ENCODE measurements at places on chromosomes 5 and 9.

- no peak for DNase-seq
Measured at GRCh38 chr5:74294231-74294705, 346.3 kb downstream of the ENC1 start.

DNA sequence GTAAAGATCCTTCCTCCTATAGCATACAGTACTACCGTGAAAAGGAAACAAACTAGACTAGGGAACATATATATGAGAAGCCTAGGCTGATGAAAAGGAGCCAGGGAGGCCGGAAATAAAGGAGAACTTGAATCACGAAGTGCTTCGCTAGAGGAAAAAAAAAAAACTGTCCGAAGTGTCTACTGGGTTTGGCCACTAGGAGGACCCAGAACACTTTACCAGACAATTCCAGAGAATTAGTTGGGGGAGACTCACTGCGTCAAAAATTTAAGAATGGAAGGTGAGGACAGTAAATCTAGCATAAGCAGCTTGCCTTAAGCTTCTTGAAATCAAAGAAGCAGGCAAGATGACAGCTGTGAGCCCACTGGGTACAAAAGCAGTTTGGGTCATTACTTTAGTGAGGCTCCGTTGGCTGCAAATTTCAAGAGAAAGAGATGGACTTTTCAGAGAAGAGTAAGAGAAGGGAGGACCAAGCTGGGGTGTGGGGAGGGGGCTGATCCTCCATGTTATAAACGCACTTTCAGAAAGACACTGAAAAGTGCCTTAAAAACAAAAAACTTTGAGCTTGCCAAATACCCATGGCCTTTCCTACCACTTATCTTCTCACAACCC, 47.4 kb downstream of the P4HA2 start:
- no peak for DNase-seq

- no peak for DNase-seq
Measured at GRCh38 chr5:103259705-103260355, 1.3 kb downstream of the MACIR start.

- no peak for DNase-seq
Measured at GRCh38 chr9:110072597-110073355, 135.2 kb downstream of the C9orf152 start.

DNA sequence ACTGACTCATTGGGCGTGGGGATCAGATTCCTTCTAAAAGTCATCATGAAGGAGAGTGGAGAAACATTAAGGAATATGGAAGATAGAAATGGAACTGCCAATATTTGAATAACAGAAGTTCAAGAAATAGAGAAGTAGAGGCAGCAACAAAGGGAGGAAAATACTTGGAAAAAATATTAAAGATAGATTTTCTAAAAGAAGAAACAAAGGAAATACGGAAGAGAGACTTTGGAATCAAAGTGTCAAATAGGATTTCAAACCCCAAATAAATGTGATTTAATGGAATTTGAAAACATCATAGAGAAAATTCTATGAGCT, 605.1 kb upstream of the KLF4 start:
- no peak for DNase-seq

DNA sequence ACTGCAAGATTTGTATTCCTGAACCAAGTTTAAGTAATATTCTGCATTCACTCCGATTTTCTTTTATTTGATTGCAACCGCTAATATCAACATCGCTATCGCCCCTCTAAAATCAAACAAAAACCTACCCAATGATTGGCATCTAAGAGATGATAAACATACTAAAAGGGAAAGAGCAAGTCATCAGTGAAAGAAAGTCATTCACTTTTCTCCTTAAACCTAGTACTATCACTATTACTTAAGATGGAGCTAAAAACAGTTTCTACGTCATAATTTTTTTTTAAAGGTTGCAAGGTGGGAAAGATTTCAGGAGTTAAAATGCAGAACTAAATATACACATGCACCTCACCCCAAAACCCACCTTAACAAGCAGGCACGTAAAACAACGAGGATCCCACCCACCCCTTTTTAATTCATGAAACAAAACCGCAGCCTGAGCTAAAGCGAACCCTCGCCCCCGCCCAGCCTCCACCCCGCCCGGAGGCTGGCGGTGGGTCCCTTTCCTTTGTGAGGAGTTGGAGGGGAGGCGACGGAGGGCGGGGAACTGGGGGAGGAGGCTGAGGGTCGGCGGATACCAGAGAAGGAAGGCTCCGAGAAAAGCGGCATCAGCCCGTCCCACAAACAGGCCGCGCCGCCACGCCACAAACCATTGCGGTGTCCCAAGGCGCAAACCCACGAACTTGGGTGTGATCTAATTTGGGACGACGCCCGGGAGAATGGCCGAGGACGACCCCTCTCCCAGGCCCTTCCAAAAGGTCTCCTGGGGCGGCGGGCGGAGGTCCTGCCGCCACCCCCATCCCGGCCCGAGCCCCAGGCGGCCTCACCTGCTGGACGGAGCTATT, 861 bp downstream of the UBQLN1 start:
- peak; percentile 63 for DNase-seq

GRCh38 chr5:176647843-176648473, 674 bp downstream of the TSPAN17 start:
- no peak for DNase-seq

- DNase-seq = no peak
Measured at GRCh38 chr5:172878933-172879752, 45.1 kb downstream of the ERGIC1 start.

- DNase-seq = no peak
Measured at GRCh38 chr5:174454464-174454863, 269.9 kb upstream of the MSX2 start.

DNA sequence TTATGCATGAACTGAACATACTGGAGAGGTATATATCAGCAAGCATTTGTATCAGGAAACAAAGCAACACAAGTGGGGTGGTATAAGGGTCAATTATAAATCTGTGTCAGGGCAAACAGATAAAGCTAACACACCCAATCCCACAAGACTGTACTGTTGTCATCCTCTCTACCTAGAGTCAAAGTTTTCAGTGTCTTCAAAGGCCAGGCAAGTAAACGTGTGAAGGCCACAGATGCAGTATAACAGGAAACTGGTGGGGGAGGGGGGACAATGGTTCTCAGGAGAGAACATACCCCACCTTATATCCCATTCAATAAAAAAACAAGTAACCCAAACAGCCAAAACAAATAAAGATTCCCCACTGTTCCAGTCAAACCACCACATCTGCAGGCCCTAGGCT, 22.1 kb downstream of the ELP1 start:
- no peak for DNase-seq

- DNase-seq = no peak
Measured at GRCh38 chr5:170597109-170597751, 93.4 kb downstream of the KCNIP1 start.

- no peak for DNase-seq
Measured at GRCh38 chr5:150665044-150665443, 4.0 kb downstream of the MYOZ3 start.

GRCh38 chr9:72333197-72333596, 31.8 kb downstream of the ZFAND5 start:
- no peak for DNase-seq

GRCh38 chr9:33277484-33277883, 12.6 kb downstream of the CHMP5 start:
- no peak for DNase-seq

DNA sequence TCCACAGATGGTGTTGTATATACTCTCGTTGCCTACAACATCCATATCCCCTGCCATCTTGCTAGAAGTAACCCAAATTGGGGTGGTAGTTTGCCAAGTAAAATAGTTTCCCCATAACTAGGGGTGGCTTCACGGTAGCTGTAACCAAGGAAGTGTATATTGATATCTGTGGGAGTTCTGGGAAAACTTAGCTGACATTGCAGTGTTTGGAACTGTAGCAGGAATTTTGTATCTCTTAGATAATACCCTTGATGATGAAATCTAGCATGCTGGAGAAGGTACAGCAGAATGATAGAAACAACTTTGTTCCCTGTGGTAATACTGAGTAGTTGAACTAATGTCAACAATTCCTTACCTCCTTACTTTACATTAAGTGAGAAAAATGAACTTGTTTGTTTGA, 29.8 kb downstream of the FBXL7 start:
- DNase-seq = no peak

DNA sequence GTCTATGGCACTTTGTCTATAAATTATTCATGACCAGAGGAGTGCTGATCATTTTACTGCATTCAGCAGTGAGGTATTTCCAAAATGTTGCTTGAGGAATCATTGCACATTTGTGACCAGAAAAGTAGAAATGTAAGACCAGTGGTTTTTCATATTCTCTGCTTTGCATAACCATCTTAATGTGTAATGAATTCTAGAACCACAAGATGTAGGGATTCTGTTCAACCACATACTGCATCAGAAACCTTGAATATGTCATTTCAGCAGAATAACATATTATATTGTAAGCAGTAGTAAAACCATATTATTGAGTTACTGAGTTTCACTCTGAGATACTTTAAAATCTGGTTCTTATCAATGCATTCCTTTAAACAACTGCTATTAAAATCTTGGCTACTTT, 1243.4 kb downstream of the MAT2B start:
- no peak for DNase-seq

- DNase-seq = no peak
Measured at GRCh38 chr5:111135946-111136345, 43.8 kb downstream of the WDR36 start.

DNA sequence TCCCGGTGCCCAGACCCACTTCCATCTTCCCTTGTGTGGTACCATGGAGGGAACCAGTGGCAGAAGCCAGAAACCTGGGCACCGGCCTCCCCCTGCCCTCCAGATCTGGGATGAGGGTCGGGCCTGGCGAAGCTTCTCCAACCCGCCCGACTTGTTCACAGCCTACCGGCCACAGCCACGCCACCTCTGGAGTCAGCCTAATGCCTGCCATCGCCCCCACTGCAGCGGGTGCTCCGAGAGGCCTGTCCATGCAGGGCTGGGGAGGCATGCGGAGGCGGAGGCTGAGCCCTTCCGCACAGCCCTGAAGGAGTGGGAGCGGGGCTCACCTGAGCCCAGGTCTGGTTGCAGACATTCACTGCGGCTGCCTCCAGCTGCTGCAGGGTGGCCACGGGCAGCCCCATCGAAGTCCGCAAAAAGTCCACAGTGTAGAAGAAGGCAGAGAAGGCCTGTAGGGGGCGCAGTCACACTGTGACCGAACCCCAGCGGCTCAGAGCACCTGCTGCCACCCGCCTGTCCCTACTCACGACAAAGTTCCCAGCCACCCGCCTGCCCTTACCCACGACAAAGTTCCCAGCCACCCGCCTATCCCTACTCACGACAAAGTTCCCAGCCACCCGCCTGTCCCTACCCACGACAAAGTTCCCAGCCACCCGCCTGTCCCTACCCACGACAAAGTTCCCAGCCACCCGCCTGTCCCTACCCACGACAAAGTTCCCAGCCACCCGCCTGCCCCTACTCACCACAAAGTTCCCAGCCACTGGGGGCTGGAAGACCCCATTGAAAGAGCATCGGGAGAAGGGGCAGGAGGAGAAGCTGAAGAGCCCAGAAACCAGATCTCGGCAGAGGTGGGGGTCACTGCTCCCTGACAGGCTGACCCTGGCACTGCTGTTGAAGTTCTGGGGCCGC, 3.8 kb upstream of the NPDC1 start:
- peak; percentile 57 for DNase-seq

DNA sequence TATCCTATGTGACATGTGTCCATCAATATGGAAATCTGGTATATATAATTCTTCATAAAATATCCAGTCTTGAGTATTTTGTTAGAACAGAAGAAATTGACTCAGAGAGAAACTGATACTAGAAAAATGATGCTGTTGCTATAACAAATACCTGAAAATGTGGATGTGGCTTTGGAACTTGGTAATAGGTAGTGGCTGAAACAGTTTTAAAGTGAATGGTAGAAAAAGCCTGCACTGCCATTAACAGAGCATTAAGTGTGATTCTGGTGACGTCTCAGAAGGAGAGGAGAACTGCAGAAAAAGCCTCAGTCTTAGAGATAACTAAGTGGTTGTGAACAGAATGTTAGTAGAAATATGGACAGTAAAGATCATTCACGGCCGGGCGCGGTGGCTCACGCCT, 634.9 kb upstream of the ZNF608 start:
- no peak for DNase-seq

GRCh38 chr5:37838152-37838932, 1.5 kb downstream of the GDNF start:
- no peak for DNase-seq

GRCh38 chr5:131649161-131649560, 14.1 kb upstream of the RAPGEF6 start:
- DNase-seq = no peak

- DNase-seq = no peak
Measured at GRCh38 chr5:164013077-164013670, 507.8 kb downstream of the MAT2B start.

- no peak for DNase-seq
Measured at GRCh38 chr9:91239367-91240111, 122.2 kb downstream of the AUH start.

DNA sequence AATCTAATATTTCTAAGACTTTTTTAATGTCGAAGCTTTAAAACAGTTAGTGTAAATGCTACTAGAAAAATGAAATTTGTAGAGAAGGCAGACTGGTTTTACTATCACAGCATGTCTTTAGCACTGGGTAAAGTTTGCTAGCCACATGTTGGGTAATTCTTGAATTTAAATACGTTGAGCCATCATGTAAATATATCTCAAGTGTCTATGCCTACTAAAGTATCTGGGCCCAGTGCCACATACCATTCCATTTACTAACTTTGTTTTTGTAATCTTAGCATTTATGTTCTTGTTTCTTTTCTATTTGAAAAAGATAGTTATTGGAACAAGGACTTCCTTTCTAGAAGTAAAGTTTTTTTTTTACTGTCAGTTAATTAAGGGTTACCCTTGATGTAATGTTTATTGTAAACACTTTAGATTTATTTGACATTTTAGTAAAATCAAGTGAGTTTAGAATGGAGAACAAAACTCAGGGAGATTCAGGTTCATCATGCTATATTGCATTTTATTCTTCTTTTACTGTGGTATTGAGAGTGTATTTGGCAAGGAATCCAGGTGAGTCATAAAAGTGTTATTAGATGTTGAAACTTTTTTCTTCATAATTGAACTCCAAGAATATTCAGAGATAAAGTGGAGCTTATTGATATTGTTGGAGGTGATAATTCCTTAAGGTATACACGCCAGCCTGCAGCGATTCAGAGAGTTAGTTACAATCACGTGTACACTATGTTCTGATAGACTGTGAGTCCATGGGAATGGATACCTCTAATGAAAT, 182.4 kb downstream of the CCDC171 start:
- DNase-seq = no peak

- DNase-seq = no peak
Measured at GRCh38 chr5:36217567-36217966, 24.2 kb downstream of the NADK2 start.

- no peak for DNase-seq
Measured at GRCh38 chr5:67383451-67383850, 186.9 kb upstream of the CD180 start.

Measured in stimulated activated CD4-positive, alpha-beta T cell treated with anti-CD3 and anti-CD28 coated beads, Interleukin-12 subunit alpha, Interleukin-12 subunit beta, amount 100 ng/mL, for 4 hours (primary cell).